Fibroblast of villous mesenchyme (primary cell): ENCODE measurements at places on chromosomes 16 and 17.

GRCh38 chr16:66260522-66261254 is 105.8 kb upstream of the CDH5 start:
- DNase-seq = no peak

GRCh38 chr17:4725646-4726310 is 5.5 kb upstream of the MED11 start:
- DNase-seq = no peak

DNA sequence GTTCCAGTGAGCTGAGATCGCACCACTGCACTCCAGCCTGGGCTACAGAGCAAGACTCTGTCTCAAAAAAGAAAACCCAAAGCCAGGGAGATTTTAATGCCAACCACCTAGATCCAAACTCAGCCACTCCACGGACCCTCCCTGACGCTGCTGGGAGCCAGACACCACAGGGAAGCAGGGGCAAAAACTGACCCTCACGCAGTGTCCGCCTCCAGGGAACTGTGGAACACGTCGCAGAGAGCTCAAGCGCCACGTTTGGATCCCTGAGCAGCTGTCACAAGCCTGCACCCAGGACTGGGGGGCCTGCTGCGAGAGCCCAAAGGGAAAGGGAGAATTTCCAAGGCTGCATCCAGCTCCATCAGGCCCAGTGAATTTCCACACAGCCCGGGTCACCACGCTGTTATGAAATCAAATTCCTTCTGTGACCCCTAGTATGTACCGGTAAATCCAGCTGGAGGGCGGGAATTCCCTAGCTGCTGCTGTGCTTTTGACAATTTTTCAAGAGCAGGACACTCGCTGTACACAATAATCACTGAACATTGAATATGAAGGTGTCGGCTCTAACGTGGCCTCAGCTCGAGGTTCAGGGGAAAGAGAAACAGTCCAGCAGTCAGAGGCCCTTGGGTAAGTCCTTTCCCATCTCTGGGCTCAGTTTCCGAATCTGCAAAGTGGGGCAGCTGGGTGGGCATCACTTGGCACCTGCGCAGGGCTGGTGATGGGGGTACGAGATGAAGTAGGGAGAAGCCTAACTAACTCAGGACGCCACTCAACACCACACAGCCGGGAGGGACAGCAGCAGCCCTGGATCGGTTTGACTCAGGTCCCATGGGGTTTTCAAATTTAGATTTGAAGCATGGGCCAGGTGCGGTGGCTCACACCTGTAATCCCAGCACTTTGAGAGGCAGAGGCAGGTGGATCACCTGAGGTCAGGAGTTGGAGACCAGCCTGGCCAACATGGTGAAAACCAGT is 8.6 kb downstream of the CARHSP1 start:
- DNase-seq = peak; percentile 92

GRCh38 chr16:12188935-12189249 is 212.4 kb downstream of the SNX29 start:
- DNase-seq = no peak

- no peak for DNase-seq
Observed at GRCh38 chr16:67284699-67285646, 5.6 kb downstream of the PLEKHG4 start.
